Lung (tissue), 17 donors: ENCODE measurements at places on chromosomes 5 and 9. TPM values are rescaled to one million over a fixed set of nuclear protein-coding genes. Genes with fewer than 3 reads are reported as not detected.

- DNase-seq, result no peak
Observed at GRCh38 chr9:94169968-94170367, 85.7 kb downstream of the PTPDC1 start.

SCGB3A1 gene
- 1,453 TPM for total RNA-seq

DNA sequence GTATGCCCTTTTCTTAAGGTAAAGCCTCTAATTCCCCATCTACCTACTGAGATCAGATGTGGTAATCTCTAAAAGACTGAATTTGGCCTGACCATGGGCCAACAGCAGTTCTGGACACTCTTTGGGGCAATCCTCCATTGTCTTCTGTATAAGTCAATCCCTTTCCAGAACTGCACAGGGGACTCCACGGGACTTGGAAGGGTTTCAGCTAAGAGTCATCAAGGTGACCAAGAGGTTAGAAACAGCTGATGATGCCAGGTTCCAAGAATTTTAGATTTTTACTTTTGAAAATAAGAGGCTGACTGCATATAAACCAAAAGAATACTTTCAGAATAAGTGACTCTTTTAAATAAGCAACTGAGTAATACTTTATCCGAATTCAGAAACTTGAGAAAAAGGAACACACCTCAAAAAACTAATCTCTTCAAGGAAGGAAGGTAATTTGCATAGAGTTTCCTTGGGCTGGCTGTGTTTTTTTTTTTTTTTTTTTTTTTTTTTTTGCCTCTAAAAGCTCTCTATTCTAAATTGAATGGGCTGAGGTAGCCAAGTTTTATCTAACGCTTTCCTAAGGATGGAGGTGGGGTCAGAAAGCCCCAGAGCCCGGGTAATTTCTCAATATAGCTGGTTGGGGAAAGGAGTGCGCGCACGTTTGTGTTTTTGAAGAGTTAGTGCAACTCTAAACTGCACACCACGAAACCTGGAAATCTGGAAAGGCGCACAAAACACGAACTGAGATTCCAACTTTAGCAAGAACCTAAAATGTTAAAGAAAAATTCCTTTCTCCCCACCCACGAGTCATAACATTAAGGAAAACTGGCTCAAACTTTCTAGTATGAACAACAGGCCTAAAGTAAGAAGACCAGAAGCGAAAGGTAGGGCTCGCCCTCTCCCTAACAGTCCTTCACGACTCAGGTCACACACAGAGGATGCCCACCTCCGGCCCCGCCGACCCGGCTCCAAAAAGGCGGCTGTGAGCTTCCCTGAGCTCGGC, 1.3 kb downstream of the VCP start:
- no peak for DNase-seq

GRCh38 chr5:109003928-109004327, 256.2 kb downstream of the FER start:
- peak; percentile 17 for DNase-seq

LRRC26 gene
- 5.2 TPM for total RNA-seq

DNA sequence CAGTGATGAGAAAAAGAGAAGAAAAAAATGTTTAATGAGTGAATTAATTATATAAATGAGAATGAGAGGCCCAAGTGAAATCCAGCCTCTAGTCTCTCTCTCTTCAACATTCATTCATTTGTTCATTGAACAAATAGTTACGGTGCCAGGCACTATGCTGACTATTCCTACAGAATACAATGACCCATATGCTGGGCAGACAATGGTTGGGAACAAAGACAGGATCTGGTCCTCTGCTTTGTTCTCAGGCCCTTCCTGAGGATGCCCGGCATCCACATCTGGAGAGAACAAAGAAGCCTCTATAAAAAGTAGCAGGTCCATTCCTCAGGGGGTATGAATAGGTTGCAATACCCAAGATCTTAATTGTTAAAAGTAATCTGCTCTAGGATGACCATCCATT, 6.9 kb downstream of the ADAM19 start:
- no peak for DNase-seq

LOX gene
- 21.2 TPM for total RNA-seq

- no peak for DNase-seq
Observed at GRCh38 chr5:117954331-117954730, 1034.0 kb downstream of the DTWD2 start.

TAL2 gene
- total RNA-seq, result not detected

- DNase-seq, result no peak
Observed at GRCh38 chr9:109556786-109557185, 58.7 kb upstream of the PTPN3 start.

- no peak for DNase-seq
Observed at GRCh38 chr5:128645581-128645980, 107.5 kb upstream of the FBN2 start.

FBXL7 gene
- total RNA-seq, result 15.5 TPM

DNA sequence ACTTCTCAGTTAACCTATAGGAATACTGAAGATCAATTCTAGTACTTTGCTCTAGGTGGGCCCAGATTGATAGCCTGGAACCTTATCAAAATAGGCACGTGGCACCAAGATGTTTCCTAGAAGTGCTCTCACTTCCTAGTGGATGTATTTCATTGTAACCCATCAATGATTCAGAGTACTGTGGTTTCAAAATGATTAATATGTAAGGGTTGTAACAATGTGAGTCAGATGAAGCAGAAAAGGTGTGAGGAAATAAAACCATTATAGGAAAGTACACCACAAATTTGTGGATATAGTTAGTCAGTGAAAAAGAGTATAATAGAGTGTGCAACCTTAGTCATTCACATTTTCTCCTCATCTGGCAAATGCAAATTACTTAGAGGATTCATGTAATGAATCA, 177.3 kb upstream of the FST start:
- no peak for DNase-seq

IL9 gene
- not detected for total RNA-seq

TTC23L gene
- total RNA-seq, result 4.4 TPM

GRCh38 chr5:107474716-107475489, 195.8 kb downstream of the EFNA5 start:
- no peak for DNase-seq

GRCh38 chr9:7237473-7238246, 479.9 kb downstream of the KDM4C start:
- DNase-seq, result no peak
